Left lung (tissue), 14 donors: ENCODE measurements at places on chromosomes 3 and 15. TPM values are rescaled to one million over a fixed set of nuclear protein-coding genes. Genes with fewer than 3 reads are reported as not detected.

Gene RHOV
- polyA plus RNA-seq = 0.31 TPM

Gene SH3GL3
- polyA plus RNA-seq = 13.4 TPM

Gene NPTN
- polyA plus RNA-seq = 133 TPM

Gene ARL13B
- polyA plus RNA-seq = 17.7 TPM

Gene GHSR
- not detected for polyA plus RNA-seq

DNA sequence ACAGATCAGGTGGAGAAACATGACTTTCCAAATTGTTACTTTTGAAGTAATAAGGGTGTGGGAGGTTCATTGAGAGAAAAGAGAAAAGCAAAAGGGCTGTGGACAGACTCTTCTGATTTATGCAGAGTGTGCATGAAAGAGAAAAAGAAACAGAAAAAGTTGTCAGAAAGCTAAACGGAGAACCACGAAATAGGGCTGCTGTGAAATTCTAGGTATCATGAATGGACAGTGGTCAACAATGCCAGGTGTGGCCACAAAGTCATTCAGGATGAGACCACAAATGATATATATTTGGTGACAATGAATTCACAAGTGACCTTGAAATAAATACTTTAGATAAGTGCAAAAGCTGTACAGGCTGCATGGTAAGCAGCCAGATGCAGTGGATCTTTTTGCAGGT is 170.1 kb downstream of the IL5RA start:
- H3K27me3 ChIP-seq = no peaks in the 10 kb centered on the region
- DNase-seq = no peak
- no peak overlapping the region for H3K4me3 ChIP-seq
- H3K4me1 ChIP-seq = no peaks in the 10 kb centered on the region
- H3K36me3 ChIP-seq = no peaks in the 10 kb centered on the region
- no peak overlapping the region for H3K27ac ChIP-seq

GRCh38 chr3:131233900-131234668 is 147.5 kb upstream of the NUDT16 start:
- H3K36me3 ChIP-seq = no peaks in the 10 kb centered on the region
- H3K27ac ChIP-seq = no peak overlapping the region
- H3K27me3 ChIP-seq = no peaks in the 10 kb centered on the region
- no peak for DNase-seq
- no peaks in the 10 kb centered on the region for H3K4me1 ChIP-seq

DNA sequence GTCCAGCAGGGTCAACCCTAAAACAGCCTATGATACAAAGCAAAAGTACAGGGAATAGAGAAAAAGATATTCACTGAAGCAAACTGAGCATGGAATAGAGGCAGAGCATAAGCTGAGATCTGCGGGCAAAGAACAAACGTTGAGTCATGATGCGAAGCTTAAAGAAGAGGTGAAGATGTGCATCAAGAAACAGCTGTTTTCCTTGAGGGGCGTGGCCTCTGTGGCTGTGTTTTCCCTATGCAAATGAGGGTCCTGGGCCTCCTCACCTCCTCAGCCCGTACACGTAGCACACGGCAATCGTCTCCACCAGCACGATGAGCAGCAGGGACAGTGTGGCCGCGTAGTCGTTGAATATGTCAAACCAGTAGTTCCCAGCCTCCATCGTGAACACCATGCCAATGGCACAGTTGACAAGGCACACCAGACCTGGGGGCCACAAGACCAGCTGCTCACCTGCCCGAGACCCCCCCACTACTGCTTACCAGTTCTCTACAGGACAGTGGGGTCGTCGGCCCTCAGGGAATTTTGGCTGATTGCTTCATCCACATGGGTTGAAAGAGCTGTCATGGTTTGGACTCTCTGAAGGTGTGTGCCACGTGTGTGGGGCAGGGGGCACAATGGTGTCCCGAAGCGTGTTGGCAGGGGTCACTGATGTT is 33.6 kb downstream of the SLC6A20 start:
- no peaks in the 10 kb centered on the region for H3K36me3 ChIP-seq
- H3K27ac ChIP-seq = no peak overlapping the region
- H3K4me1 ChIP-seq = no peaks in the 10 kb centered on the region
- H3K4me3 ChIP-seq = no peak overlapping the region
- H3K27me3 ChIP-seq = no peaks in the 10 kb centered on the region

DNA sequence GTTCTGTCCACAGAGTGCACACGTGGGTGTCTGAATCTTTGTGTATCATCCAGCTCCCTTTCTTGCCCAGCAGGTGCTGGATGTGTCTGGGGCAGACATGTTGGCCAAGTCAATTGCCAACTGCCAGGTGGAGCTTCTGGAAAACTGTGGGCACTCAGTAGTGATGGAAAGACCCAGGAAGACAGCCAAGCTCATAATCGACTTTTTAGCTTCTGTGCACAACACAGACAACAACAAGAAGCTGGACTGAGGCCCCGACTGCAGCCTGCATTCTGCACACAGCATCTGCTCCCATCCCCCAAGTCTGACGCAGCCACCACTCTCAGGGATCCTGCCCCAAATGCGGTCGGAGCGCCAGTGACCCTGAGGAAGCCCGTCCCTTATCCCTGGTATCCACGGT is 12.5 kb upstream of the RPP14 start:
- no peak for DNase-seq
- H3K27me3 ChIP-seq = no peaks in the 10 kb centered on the region
- no peaks in the 10 kb centered on the region for H3K4me1 ChIP-seq
- no peak overlapping the region for H3K4me3 ChIP-seq
- no peaks in the 10 kb centered on the region for H3K36me3 ChIP-seq

DNA sequence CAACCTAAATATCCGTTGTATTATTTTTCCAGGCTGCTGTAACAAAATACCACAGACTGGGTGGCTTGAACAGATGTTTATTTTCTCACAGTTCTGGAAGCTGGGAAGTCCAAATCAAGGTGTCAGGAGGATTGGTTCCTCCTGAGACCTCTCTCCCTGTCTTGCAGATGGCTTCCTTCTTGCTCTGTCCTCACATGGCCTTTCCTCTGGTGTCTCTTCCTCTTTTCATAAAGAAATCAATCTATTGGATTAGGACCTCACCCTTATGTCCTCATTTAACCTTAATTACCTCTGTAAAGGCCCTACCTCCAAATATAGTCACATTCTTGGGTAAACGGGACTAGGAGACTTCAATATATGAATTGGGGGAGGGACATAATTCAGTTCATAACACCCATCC is 89.2 kb upstream of the PLCL2 start:
- no peaks in the 10 kb centered on the region for H3K27me3 ChIP-seq
- no peak for DNase-seq
- no peaks in the 10 kb centered on the region for H3K36me3 ChIP-seq

DNA sequence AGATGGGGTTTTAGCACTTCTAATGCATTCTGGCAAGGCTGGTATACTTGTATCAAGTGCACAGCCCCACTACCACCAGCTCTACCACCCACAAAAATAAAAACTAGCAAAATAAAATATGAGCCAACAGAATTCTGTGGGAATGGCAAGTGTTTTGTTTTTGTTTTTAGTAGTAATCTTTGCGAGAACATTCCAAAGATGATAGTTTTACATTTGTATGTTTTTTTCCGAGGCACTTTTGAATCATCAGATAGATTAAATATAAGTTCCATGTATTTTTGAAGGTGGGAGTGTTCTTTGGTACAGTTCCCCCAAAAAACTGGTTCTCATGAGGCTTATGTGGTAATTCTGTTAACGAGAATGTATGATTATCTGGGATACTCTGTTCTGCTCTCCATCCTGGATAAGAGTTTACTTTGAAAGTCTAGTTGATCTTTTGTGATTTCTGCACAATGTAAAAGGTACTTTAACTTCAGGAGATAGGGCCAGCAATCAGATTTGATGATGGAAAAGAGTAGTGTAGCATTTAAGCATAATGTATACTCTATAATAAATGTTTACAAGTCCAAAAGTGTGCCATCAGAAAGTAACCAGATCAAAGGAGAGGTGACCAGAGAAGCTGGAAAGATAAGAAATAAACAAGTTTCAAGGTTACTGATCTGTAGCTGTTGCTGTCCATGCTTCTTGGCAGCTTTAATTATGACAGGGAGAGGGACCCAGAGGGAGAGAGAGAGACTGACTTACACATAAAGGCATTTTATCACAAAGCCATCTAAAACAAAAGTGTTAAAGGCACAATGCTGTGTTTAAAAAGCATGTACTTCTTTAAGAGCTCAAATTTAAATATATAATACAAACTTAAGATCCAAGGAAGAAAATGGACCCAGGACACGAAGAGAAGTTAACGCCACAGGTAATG is 130.9 kb downstream of the PGPEP1L start:
- no peaks in the 10 kb centered on the region for H3K36me3 ChIP-seq
- H3K4me3 ChIP-seq = no peak overlapping the region
- H3K27me3 ChIP-seq = no peaks in the 10 kb centered on the region
- H3K27ac ChIP-seq = no peak overlapping the region
- DNase-seq = no peak

- no peaks in the 10 kb centered on the region for H3K36me3 ChIP-seq
- no peaks in the 10 kb centered on the region for H3K4me1 ChIP-seq
- peaks cover 3% of the 10 kb centered on the region for H3K27me3 ChIP-seq
- no peak overlapping the region for H3K27ac ChIP-seq
- no peak overlapping the region for H3K4me3 ChIP-seq
These were observed 42.7 kb upstream of the CLRN1 start for GRCh38 chr3:151015181-151015580.

- no peak overlapping the region for H3K27ac ChIP-seq
- no peak overlapping the region for H3K4me3 ChIP-seq
- DNase-seq = no peak
These were observed 58.7 kb upstream of the PLXND1 start for GRCh38 chr3:129665024-129665768.

DNA sequence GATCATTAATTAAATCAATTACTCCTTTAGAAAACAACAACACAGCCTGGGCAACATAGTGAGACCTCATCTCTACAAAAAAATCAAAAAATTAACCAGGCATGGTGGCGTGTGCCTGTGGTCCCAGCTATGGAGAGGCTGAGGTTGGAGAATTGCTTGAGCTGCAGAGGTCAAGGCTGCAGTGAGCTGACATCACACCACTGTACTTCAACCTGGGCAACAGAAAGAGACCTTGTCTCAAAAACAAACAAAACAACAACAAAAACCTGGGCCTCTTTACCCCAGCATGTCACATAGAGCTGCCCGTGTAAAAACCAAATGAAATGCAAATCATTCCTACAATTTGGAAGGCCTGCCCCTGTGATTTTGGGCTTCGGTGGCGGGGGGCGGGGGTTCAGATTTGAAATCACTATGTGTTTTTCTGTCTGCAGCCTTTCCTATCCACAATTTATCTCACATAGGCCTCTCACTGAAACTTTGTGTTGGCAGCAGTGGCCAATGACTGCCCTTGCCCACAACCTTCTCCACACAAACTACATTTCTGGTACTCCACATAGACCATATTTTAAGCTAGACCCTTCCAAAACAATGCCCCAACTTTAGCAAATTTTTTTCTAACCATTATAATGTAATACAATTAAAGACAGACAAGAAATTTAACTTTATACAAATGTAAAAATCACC is 6.5 kb downstream of the ADAM10 start:
- peaks cover 89% of the 10 kb centered on the region for H3K4me1 ChIP-seq
- H3K27me3 ChIP-seq = no peaks in the 10 kb centered on the region
- DNase-seq = no peak
- no peaks in the 10 kb centered on the region for H3K36me3 ChIP-seq

GRCh38 chr3:195094191-195094921 is 176.6 kb downstream of the XXYLT1 start:
- no peaks in the 10 kb centered on the region for H3K36me3 ChIP-seq
- H3K27me3 ChIP-seq = no peaks in the 10 kb centered on the region

DNA sequence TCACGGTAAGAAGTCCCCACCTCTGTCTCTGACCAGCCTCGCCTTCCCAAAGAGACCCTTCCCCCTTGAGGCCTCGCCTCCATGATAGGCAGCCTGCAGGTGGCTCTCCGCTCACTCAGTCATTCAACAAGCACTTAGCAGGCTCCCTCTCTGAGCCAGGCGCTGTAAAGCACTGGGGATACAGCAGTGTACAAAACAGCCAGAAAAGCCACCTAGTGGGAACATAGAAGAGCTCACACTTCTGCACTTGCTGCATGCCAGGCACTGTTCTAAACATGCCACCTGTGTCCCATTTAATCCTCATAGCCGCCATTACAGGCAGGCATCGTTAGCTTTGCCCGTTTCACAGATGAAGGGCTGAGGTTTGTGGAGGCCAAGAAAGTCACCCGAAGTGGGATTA is 56.0 kb downstream of the SEMA3G start:
- no peak overlapping the region for H3K4me3 ChIP-seq
- H3K27ac ChIP-seq = no peak overlapping the region
- H3K4me1 ChIP-seq = no peaks in the 10 kb centered on the region
- DNase-seq = no peak
- no peaks in the 10 kb centered on the region for H3K36me3 ChIP-seq
- H3K27me3 ChIP-seq = no peaks in the 10 kb centered on the region

GRCh38 chr15:78365917-78366316 is 25.8 kb downstream of the CRABP1 start:
- no peak for DNase-seq
- H3K4me1 ChIP-seq = no peaks in the 10 kb centered on the region
- H3K27me3 ChIP-seq = no peaks in the 10 kb centered on the region
- no peaks in the 10 kb centered on the region for H3K36me3 ChIP-seq
- no peak overlapping the region for H3K27ac ChIP-seq

GRCh38 chr3:110779581-110779980 is 292.0 kb upstream of the NECTIN3 start:
- no peaks in the 10 kb centered on the region for H3K4me1 ChIP-seq
- H3K36me3 ChIP-seq = no peaks in the 10 kb centered on the region
- no peak overlapping the region for H3K27ac ChIP-seq
- no peak for DNase-seq
- no peak overlapping the region for H3K4me3 ChIP-seq

- H3K36me3 ChIP-seq = no peaks in the 10 kb centered on the region
- H3K4me1 ChIP-seq = no peaks in the 10 kb centered on the region
- no peak for DNase-seq
- no peaks in the 10 kb centered on the region for H3K27me3 ChIP-seq
These were observed 140.7 kb downstream of the FHIT start for GRCh38 chr3:61110576-61110975.
